ENCODE measurements at places on chromosomes 1 and 21.

DNA sequence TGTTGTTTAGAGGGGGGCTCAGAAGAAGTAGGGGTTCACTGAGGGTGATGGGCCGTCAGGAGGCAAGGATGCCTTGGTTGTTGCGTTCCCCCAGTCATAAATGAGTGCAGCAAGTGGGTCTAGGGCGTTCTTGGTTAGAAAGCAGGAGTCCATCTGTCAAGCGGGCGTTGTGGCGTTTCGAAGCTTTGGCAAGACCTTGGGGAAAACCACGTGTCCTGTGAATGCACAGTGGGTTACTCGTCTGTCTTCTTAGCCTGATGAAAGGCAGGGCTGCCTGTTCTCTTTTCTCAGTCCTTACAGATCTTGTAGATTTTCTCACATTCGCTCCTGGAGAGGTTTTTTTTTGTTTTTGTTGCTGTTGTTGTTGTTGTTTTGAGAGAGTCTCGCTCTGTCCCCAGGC lies 6.3 kb upstream of the ZNF496 start:
- no peak for DNase-seq

DNA sequence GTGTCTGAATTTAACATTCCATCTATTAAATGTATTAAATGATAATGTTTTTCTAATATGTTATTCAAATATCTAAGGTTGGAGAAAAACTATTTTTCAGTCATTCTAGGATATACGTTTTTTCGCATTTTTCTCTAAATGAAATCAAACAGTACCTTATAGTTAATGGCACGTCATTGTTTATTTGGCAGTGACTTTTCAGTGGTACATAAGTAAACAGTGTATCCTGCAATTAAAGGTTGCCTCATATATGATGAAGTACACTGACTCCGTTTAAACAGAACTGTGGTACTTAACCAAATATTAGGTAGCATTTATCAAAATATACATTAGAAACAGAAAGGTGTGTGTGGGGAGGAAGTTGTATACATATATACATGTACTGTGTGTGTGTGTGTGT lies 79.2 kb downstream of the EPS15 start:
- peak; percentile 35 for DNase-seq

DNA sequence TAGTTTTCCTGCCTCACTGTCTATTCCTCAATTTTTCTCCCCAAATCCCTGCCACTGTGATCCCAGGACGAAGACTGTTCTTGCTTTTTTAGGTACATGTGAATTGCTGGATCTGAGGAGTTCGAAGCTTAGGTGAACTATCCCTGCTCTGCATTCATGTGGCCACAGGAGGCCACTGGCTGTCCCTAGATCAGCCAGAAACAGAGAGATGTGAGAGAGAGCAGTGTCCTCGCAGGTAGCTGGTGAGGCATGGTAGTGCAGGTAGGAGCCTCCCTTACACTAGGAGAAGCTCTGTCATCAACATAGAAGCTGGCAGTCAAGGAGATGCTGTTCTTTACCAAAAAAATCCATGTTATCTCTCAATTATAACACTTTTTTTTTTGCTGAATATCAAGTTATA lies 71.5 kb downstream of the USP24 start:
- peak; percentile 17 for DNase-seq

GRCh38 chr1:24075590-24075854 lies 36.4 kb downstream of the MYOM3 start:
- DNase-seq, result no peak

GRCh38 chr1:51168936-51169335 lies 66.9 kb downstream of the C1orf185 start:
- no peak for DNase-seq

- no peak for DNase-seq
Observed at GRCh38 chr1:212713465-212714136, 14.0 kb upstream of the BATF3 start.

GRCh38 chr1:94111879-94112278 lies 9.1 kb downstream of the ABCA4 start:
- no peak for DNase-seq

GRCh38 chr21:42294273-42294880 lies 20.8 kb downstream of the TFF3 start:
- DNase-seq, result no peak

- DNase-seq, result no peak
Observed at GRCh38 chr1:88311265-88311664, 372.8 kb upstream of the PKN2 start.

DNA sequence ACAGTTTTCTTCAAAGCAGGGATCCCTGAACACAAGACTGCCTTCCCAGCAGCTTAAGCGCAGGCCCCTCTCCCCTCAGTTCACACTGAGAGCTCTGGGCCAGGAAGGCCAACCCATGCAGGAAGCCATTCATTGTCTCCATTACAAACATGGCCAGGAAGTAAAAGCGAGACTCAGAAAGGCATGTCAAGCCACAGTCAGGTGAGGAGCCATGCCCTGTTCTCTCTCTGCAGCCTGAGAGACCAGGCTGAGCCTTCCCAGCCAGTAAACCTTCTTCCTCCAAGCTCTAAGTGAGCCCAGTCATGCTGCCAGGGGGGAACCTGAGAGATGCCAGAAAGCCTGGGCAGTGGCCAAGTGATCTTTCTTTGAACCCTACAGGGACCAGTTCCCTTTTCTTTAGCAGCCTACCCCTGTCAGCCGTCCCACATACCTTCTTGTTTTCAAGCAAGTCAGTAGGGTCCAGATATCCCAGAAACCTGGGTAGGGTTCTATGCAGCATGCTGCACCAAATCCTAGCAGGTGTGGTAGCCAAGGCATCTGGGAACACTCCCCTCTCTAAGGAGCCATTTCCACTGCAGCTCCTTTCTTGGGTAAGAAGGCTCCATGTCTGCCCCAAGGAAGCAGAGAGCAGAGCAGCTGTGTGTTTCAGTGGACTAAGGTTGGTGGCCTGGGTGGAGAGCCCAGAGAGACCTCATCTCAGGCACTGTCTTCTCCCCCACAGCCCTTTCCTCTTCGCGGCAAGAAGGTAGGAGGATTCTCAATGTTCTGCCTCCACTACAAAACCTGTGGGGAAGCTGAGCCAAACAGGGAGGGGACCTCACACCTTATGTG lies 977 bp downstream of the TRAF3IP3 start:
- DNase-seq, result no peak

DNA sequence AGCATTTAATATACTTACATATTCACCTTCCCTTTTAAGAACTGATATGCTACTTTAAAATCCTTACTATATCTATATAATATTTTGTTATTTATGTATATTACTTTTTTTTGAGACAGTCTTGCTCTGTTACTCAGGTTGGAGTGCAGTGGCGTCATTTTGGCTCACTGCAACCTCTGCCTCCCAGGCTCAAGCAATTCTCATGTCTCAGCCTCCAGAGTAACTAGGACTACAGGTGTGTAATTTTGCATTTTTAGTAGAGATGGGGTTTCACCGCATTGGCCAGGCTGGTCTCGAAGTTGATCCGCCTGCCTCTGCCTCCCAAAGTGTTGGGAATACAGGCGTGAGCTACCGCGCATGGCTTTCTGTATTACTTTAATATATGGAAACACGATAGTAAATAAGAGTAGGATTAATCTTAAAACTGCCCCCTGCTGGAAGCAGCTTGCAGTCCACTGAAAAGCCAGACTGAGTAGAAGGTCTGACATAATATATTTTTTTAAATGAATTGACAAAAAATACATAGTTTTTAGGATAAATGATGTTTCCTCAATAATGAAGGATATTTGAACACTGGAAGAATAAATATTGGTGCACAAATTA lies 24.4 kb downstream of the RCAN3 start:
- no peak for DNase-seq

DNA sequence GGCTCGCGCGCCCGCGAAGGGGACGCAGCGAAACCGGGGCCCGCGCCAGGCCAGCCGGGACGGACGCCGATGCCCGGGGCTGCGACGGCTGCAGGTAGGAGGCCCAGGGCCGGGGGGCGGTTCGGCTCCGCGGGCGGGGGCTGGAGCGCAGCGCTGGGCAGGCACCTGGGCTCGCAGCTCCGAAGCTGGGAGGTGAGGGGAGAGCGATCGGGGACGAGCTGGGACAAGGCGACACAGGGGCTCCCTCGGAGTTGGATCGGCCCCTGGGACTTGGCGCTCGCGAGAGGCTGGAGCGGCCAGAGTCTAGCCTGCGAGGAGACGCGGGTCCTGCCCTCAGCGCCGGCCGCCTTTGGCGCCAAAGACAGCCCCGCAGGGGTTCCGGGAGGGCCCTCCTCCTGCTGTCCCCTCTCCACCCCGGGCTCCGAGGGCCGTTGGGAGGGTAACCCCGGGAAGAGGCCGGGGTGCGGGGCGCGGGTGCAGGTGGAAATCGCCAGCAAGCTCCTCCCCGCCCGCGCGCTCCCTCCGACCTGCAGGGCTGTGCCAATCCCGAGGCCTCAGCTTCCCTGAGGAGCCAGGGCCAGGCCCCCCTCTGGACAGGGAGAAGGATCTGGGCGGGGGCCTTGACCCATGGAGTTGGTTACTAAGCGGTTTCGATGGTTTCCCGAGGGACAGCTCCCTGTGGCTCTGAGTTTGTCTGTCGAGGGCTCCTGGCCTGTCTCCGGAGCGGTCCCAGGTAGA lies 401 bp downstream of the TP73 start:
- no peak for DNase-seq

- no peak for DNase-seq
Observed at GRCh38 chr1:1069711-1070676, 4.1 kb downstream of the RNF223 start.
